CD14-positive monocyte (primary cell): ENCODE measurements at places on chromosomes 4 and X.
A peak's percentile ranks its signal among the peaks of the same experiment; 100 is the strongest.

- DNase-seq = no peak
These were observed 153.8 kb downstream of the DCK start for GRCh38 chr4:71147261-71147660.

DNA sequence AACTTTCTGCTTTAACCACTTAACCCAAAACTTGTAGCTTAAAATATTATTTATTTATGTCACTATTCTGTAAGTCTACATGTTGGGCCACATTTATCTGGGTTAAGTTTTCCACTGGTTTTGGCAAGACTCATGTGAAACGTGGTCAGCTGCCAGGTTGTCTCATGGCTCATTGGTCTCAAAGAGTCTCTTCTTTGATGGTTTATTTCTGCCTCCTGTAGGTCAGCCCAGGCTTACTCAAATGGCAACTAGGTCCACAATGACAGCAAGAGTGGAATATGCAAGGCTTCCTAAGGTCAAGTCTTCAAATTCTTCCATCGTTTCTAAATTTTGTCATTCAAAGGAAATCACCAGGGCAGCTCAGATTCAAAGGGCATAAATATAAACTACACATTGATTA is 828.7 kb downstream of the PCDH7 start:
- no peak for DNase-seq

DNA sequence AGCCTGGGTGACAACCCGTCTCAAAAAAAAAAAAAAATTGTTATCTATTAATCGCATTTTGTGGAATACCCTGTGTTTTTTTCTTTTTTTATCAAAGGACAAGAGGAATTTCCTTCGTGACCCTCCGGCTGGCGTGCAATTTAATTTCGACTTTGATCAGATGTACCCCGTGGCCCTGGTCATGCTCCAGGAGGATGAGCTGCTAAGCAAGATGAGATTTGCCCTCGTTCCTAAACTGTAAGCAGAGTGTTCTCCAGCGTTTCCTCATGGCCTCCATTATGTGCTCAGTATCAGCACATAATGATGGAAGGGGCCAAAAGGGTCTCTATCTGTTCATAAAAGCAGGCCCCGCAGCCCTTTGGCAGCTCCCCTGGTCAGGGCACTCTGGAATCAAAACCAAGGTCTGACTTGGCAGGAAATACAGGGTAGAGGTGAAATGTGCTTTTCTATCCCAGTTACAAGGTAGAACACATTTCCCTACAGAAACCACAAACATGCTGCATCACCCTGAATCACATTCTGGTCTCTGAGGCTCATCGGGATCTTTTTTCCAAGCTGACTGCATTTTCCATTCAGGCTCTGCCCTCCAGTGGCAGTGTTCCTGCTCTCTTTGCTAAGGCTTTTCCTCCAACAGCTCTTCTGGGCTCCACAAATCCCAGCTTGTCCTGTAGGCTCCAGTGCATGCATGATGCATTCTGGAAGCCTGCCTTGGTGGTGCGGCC is 24.4 kb downstream of the SYAP1 start:
- DNase-seq = no peak

GRCh38 chrX:39805022-39805421 is 292.7 kb downstream of the BCOR start:
- no peak for DNase-seq

GRCh38 chr4:25308761-25309160 is 3.8 kb upstream of the ZCCHC4 start:
- DNase-seq = peak; percentile 9

DNA sequence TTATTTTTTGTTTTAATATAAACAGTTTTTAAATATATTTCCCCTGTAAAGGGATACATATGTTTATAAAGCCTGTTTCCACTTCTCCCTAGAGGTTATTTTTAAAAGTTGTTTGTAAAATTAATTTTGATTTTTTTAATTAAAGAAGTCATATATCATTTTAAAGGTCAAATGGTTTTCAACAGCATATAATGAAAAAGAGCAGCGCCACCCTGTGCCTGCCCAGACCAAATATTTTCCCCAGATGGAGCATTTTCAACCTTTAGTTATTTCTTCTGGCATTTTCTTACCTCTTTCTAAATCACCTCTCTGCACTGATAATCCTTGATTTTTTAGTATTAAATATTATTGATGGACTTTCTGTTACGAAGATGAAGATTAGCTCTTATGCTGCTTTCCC is 21.0 kb downstream of the MSX1 start:
- no peak for DNase-seq

DNA sequence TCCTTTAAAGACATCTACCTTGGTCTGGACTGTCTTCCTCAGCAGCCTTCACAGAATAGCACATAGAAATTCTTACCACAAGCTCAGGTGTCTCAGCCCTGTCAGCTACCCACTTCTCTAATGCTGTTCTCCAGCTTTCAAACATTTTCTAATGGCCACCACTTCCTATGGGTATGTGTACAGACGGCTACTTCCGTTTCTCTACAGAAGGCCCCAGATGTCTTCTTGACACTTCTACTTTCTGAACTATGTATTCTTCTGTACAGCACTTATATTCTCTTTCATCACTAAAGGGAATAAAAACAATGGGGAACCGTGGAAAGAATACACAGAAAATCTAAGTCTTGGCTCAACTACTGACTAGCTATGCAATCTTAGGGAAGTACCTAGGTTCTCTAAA is 13.3 kb downstream of the OPHN1 start:
- peak; percentile 28 for DNase-seq

- no peak for DNase-seq
These were observed 2.1 kb upstream of the STAP1 start for GRCh38 chr4:67556436-67556835.

- DNase-seq = no peak
These were observed 21.4 kb downstream of the ETDC start for GRCh38 chrX:135330706-135331105.

- DNase-seq = peak; percentile 86
These were observed 9.9 kb upstream of the GK start for GRCh38 chrX:30643313-30643821.

DNA sequence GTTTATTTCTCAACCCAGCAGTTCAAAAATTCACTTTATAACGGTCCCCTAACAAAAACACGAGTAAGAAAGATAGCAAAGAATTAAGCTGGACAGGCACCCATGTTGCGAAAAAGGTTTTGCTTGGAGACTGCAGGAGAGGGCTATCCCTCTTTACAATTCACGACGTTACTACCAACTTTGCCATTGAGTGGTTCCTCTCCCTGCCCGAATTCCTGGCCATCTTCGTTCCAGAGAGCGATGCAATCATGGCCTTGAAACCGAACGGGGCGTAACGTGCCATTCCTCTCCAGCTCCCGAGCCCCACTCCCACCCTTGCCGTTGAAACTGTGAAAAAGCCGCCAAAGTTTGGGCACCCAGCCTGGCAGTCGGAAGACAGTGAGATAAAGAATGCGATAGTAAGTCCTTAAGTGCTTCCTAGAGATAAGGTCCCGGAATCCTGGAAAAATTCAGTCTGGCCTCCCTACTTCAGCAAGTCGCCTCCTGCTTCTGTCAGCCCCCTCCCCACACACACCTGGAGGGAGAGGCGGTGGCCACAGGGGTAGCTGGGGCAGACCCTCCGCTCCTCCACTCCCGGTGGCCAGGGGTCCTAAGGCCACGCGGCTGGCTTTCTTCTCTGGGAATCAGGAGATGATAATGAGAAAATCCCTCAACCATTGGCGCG is 65.2 kb downstream of the FBXO8 start:
- no peak for DNase-seq

- no peak for DNase-seq
These were observed 94.1 kb downstream of the RLIM start for GRCh38 chrX:74520291-74520690.

GRCh38 chr4:183540410-183541009 is 35.7 kb downstream of the ING2 start:
- DNase-seq = no peak

GRCh38 chrX:148871422-148872160 is 371.2 kb downstream of the AFF2 start:
- DNase-seq = no peak
